ENCODE measurements at places on chromosomes 7 and 10.

- no peak overlapping the region for H3K4me3 ChIP-seq
- H3K4me1 ChIP-seq = no peaks in the 10 kb centered on the region
- DNase-seq = no peak
- no peaks in the 10 kb centered on the region for H3K36me3 ChIP-seq
Measured at GRCh38 chr7:74280985-74281384, 8.2 kb upstream of the CLIP2 start.

- no peaks in the 10 kb centered on the region for H3K4me1 ChIP-seq
- H3K27ac ChIP-seq = no peak overlapping the region
- H3K4me3 ChIP-seq = no peak overlapping the region
- H3K36me3 ChIP-seq = no peaks in the 10 kb centered on the region
- DNase-seq = no peak
Measured at GRCh38 chr10:95761939-95762492, 6.1 kb downstream of the ENTPD1 start.

- H3K27ac ChIP-seq = peak overlapping the region; percentile 93
- peaks cover 30% of the 10 kb centered on the region for H3K4me1 ChIP-seq
- H3K36me3 ChIP-seq = no peaks in the 10 kb centered on the region
Measured at GRCh38 chr10:35127289-35127891, 744 bp downstream of the CREM start.

GRCh38 chr10:31422634-31423033, 103.6 kb downstream of the ZEB1 start:
- no peak overlapping the region for H3K27ac ChIP-seq
- DNase-seq = no peak
- H3K36me3 ChIP-seq = no peaks in the 10 kb centered on the region
- H3K4me1 ChIP-seq = peaks cover 77% of the 10 kb centered on the region
- no peak overlapping the region for H3K4me3 ChIP-seq

- H3K27me3 ChIP-seq = no peaks in the 10 kb centered on the region
- DNase-seq = peak; percentile 11
- no peak overlapping the region for H3K27ac ChIP-seq
- no peak overlapping the region for H3K4me3 ChIP-seq
Measured at GRCh38 chr7:26101361-26102151, 50.4 kb upstream of the NFE2L3 start.

- no peak overlapping the region for H3K4me3 ChIP-seq
- no peaks in the 10 kb centered on the region for H3K27me3 ChIP-seq
Measured at GRCh38 chr10:51617576-51618235, 81.7 kb downstream of the CSTF2T start.

DNA sequence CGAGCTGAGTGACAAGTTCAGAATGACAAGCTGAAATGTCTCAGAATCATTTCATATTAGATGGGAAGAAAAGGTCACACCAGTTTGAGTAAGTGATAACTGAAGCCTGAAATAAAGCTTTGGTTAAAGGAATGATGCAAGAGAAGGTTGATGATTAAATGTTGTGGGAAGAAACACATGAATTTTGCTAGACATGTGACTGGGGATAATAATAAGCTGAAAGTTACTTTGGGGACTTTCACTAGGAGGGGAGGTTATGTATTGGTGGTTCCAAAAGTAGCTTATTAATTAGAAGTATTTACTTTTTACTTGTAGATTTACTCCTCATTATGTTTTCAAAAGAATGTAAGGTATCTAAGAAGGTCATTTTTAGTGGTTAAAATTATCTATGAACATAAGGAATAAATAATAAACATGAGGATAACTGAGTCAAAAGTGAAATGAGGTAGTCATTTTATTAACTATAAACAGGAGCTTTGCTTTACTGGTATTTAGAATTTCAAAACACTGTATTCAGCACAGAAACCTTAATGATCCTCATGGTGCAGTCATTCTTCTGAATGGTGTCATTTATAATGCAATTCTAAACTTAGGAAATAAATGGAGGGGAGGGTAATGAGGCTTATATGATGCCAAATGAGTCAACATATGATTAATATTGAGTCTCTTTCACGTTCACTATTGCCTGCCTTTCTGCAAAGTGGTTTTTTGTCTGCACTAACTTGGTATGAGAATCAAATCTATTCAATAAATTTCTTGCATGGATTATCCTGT, 63.7 kb downstream of the PRKG1 start:
- H3K27me3 ChIP-seq = no peaks in the 10 kb centered on the region
- no peak overlapping the region for H3K27ac ChIP-seq
- H3K4me3 ChIP-seq = no peak overlapping the region
- no peak for DNase-seq
- H3K36me3 ChIP-seq = no peaks in the 10 kb centered on the region
- H3K4me1 ChIP-seq = no peaks in the 10 kb centered on the region

GRCh38 chr7:130022115-130022514, 29.1 kb downstream of the ZC3HC1 start:
- H3K4me1 ChIP-seq = peaks cover 28% of the 10 kb centered on the region
- H3K27me3 ChIP-seq = no peaks in the 10 kb centered on the region
- peak overlapping the region; percentile 97 for H3K27ac ChIP-seq
- peaks cover 52% of the 10 kb centered on the region for H3K36me3 ChIP-seq
- peak; percentile 66 for DNase-seq

Measured in gastrocnemius medialis (tissue), 4 donors.